ENCODE measurements at places on chromosomes 2 and 18.

DNA sequence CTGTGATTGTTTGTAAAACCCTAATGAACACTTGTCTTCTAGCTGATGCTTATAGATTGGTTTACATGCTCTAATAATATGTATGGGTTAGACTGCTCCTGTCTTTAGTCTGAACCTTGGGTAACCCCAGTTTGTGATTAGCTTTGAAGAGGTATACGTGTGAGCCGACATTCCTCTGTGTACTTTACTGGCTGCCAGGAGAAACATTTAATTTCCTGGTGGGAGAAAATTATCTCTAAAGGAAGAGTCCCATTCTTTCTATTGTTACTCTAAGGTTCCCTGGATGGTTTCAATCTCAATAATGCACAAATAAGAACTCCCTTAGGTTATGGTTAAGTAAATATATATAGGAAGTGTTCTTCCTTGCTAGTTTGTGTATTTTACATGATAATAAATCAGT, 143.6 kb upstream of the ZSWIM2 start:
- DNase-seq = no peak

- no peak for DNase-seq
These were observed 10.1 kb downstream of the BCL2 start for GRCh38 chr18:63309422-63309821.

DNA sequence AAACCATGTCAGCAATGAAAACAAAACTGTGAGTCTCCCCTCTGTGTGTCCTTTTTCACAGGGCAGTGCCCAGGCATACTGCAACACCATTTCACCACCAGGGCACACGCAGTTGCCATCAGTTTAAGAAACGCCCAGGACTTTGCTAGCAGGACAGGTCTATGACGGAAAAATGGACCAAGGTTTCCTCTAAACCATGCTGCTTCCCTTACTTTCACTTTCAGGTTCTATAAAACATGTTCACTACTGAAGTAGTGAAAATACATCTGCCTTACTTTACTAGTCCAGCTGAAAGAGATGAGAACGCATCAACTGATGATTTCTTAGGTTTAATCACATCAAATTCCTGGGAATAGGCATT, 110.5 kb downstream of the TCF4 start:
- no peak for DNase-seq

GRCh38 chr18:60248336-60249330, 123.9 kb downstream of the MC4R start:
- DNase-seq = no peak

DNA sequence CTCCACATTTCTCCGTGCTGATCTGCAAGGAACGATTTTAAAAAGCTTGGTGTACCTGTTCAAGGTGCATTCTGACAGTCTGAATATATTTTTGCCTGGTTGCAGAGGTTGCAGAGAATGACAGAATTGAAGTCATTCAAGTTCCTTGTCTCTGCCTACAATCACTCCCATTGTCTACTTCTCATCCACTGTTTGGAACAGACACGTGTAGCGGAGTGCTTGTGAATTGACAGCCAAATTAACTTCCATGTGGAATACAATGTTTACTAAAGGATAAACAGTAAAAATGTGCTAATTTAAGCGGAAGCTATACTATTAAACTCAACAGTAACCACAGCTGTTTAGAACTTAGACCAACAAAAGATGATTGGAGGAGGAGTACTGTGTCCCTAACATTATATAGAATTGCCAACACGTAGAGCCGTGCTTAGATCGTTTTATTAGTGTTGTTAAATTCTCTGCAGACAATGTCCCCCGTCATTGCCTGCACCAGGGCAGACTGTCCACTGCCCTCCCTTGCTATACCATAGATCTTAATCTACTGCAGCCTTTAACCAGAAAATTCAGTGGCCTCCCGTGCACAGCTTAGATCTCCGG, 87.3 kb upstream of the ZCCHC2 start:
- no peak for DNase-seq

DNA sequence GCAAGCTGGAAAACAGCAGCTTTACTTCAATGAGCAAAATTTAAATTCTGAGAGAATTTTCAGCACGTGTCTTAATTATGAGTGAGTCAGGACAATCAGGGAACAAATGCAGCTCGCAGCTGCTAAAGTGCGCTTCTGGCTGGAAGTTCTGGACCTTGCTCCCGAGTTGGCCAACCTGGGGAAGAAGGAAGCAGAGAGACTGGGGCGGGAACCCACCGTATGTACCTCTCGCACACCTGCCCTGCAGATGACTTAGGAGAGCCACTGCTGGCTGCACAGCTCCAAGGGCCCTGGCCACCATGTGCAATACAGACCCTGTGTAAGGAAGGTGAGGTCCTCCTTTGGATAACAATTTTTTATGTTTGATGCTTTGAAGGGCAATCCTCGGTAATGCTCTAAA, 42.4 kb downstream of the REEP1 start:
- no peak for DNase-seq

DNA sequence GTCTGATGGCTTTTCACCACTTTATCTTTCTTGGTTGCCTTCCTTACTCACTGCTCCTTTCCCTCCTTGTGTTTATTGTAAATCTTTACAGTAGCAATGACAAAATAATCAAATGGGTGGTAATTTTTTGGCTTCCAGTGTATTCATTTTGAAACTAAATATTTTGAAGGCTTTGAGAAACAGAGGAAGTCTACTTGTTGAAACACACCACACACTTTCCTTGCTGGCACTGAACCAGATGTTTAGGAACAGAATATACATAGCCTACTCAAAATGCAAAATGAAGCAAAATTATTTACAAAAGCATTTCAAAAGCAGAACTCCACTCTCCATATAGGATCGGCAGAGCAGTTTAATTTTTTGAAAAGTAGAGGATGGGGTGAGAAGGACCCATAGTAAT, 189.8 kb downstream of the LTBP1 start:
- DNase-seq = no peak

DNA sequence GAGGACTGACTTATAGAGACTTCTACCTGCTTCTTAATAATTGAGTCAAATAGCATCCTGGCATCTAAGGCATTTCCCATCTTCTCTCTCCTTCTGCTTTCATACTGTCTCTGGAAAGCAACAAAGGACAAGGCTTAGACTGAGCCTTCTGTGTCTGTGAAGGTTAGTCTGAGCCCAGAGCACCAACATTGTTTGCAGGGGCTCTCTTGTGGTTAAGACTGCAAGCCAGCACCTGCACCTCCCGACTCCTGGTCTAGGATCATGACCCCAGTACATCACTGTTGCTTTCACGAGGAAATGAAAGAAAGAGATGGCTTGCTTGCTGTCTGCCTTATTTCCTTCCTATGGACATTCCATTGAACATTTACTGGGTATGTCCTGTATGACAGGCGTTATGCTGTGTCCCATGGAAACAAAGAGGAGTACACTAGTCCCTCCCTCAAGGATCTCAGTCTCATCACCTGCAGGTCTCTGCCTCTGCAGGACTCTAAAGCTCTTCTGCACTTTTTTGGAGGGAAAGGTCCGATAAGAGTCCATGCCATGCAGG, 315.8 kb upstream of the EPAS1 start:
- DNase-seq = no peak

DNA sequence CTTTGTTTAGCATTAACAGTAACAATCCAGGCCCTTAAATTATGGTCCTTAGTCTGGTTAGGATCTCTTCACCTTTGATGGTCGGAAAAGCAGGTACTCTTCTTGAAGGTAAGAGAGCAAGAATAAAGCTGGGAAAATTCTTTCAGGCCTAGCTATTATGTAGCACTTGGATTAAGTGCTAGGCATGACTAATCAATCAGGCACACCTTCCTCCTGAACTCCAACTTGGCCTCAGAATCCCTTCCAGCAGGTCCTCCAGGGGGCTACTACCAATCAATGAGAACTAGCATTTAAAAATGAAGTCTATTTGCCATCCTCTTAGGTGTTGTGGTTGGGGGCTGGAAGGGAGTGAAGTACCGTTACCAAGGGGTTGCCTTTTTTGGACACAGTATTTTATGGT, 3.7 kb downstream of the SMYD1 start:
- DNase-seq = no peak

GRCh38 chr2:240620859-240621258, 4.4 kb upstream of the GPR35 start:
- DNase-seq = no peak

DNA sequence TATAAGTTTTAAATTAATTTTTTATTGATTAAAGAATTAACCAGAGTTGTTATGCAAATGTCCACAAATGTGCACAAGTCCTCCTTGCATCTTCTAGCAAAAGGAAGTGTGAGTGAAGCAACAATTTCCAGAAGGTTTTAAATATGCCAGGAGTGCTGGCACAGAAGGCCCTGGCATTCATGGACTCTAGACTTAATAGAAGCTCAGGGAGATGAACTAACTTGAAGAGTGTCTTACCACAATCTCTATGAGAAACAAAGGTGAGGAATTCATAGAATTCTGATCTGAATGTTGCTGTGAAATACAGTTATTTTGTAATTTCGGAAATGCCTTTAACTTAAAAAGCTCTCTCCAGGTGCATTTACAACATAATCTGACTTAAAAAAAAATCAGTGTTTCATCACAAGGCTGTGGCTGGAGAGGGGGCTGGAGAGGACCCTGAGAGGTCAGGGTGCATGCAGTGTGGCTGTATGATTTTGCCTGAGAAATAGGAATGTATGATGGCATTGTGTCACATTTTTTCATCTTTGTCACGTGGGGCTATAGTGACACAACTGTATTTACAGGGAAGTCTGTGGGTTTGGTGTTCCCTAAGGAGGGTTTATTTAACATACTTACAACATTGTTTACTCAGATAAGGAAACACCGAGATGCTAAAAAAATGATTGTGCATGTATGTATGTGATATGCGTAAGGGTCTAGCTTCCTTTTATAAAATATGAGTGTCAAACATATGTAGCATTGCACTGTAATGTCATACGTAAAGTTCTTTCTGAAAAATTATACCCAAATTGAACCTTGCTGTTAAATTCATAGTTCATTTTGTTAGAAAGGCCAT, 66.2 kb downstream of the MAP4K4 start:
- DNase-seq = no peak

DNA sequence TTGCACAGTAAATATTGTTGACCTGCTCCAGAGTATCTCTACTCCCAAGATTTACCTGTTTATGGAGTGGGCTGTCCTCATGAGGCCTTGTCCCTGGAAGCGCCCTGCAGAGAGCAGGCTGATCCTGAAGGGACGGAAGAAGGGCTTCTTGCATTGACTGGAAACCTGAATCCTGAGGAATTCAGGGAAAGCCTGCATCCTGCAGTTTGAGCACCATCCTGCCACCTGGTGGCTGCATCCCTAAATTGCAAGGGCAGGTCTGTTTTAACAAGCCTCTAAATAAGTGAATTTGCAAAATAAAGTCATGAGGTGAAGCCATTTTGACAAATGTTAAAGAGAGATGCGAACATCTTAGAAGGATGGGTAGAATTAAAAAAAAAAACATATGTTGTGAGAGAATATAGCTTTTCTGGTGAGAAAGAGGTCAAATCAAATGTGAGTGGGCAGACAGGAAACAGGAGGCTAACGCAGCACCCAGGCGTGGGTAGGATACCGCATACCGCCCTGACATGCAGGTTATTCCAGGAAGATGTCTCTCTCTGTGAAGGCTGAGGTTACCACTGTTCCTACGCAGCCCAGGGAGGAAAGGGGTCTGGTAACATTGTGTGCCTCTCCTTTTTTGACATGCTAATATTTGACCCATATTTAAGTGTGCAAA, 754.9 kb downstream of the RNF144A start:
- no peak for DNase-seq

DNA sequence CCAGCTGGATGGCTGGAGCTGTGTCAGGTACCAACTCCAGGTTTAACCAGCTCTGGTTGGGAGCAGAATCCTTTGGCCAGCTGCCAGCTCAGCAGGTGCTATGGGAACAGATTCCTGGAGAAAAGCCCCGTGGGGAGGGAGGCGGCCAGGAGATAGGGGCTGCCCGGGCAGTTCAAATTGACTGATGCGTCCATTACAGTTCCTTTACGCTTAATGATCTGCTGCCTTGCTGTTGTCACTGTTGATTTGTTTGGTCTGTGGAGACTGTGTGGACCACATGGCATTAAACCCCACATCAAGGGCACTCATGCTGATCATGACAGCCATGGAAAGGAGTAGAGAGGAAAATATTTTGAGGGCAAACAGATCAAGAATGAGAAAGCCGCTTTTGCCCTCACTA, 200.0 kb downstream of the TSN start:
- no peak for DNase-seq

DNA sequence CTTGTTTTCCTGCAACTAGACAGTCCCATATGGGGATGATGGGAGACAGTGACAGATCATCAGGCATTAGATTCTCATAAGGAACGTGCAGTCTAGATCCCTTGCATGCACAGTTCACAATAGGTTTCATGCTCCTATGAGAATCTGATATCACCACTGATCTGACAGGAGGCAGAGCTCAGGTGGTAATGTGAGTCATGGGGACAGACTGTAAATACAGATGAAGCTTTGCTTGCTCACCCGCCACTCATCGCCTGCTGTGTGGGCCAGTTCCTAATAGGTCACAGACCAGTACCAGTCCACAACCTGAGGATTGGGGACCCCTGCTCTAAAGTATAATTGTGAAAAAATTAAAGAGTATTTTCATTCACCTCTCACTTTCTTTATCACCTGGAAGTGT, 23.6 kb upstream of the RAB1A start:
- no peak for DNase-seq

DNA sequence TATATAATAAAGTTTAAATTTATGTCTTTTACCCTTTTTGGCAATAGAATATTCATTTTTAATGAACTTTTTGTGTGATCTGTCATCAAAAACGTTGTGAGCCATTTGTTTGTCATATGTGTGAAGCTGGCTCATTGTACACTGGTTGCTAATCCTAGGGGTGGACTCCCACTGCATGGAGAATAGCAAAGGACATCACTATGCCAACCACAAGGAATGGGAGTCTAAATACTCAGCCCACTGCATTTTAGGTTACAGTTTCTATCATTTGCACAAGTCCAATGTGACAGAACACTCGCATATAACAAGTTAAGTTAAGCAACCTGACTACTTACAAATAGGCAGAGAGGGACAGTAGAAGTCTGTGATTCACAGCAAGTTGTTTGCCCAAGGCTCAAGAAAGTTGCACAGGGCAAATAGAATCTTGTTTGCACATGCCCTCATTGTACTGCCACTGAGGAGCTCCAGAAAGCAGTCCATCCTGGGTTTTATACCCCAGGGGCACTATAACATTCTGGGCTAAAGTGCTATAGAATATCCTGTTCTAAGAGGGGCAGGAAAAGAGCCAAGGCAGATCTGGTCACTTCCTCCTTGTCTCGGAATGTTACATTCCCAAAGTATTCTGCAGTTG, 545.9 kb upstream of the GCFC2 start:
- no peak for DNase-seq

- DNase-seq = no peak
These were observed 106.5 kb downstream of the LRRTM1 start for GRCh38 chr2:80198042-80198441.

Measured in stimulated activated CD8-positive, alpha-beta memory T cell treated with anti-CD3 and anti-CD28 coated beads, Interleukin-7, amount 100 ng/mL, for 1 hour (primary cell).